D721Med (cell line): ENCODE measurements at places on chromosomes 3 and 15.

DNA sequence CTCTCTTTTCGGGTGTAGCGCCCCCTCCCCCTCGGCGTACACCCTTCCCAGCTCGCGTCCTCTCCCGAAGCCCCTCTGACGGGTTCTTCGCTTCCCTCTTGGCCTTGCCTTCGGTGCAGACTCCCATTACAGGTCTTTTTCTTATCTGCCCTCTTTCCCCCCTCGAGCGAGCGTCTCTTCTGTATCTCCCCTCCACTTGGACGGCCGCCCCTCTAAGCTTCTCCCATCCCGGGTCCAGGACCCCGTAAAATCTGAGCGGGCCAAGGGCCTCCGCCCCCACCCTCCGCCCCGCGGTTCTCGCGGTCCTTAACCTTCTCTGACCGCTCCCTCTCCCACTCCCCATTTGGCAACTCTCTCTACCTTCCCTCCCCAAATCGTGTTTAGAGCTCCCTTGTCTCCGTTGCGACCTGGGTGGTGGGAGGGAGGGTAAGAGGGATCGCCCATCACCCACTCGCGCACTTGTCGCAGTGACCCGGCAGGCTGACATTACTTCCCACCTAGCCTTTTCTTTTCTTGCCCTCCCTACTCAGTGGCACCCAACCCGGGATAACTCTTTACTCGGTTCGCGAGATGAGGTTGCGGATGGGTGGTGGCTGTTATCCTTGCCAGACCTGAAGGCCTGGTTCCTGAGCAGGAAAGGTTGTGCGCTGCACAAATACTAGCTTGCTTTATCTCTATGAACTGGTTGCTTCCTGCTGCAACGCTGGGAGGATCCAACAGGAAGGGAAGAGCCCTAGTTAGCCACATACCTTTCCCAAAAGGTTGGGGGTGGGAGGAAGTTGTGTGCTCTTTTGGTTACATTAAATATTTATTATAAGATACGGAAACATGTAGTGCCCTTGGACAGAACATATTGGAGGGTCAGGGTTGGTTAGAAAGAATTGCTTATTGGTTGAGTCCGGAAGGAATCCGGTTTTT is 922 bp downstream of the RAB11A start:
- no peak for DNase-seq

DNA sequence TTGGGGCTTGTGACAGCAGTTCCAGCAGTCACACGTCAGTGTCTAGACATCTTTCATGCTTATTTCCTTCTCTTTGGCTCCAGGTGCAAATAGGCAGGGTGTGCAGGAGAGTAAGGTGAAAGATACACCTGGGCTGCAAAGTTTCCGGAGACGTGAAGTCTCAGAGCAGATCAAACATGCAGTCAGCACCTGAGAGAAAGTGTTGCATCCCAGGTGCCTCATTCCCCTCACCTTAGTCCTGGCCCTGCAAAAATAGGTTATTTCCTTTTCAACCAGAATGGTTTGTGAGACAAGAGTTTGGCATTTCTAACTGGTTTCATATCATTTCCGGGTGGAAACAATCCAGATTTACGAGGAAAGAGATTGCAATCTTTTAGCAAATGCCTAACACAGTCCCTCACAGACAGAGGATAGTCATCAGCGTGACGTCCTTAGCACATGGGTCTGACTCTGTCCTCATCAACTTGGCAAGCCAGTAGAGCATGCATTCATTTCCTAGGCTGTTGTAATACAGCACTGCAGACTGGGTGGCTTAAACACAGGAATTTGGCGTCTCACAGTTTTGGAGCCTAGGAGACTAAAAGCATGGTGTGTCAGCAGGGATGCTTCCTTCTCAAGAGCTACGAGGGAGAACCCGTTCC is 58.2 kb upstream of the ARRDC4 start:
- DNase-seq, result no peak

GRCh38 chr3:84692261-84692660 is 266.5 kb upstream of the CADM2 start:
- DNase-seq, result no peak

- DNase-seq, result no peak
These were observed 3.2 kb downstream of the ZXDC start for GRCh38 chr3:126472277-126473006.

- DNase-seq, result no peak
These were observed 152.1 kb downstream of the NEK10 start for GRCh38 chr3:27216955-27217552.

- no peak for DNase-seq
These were observed 157.6 kb upstream of the RASGRP1 start for GRCh38 chr15:38722236-38722635.

DNA sequence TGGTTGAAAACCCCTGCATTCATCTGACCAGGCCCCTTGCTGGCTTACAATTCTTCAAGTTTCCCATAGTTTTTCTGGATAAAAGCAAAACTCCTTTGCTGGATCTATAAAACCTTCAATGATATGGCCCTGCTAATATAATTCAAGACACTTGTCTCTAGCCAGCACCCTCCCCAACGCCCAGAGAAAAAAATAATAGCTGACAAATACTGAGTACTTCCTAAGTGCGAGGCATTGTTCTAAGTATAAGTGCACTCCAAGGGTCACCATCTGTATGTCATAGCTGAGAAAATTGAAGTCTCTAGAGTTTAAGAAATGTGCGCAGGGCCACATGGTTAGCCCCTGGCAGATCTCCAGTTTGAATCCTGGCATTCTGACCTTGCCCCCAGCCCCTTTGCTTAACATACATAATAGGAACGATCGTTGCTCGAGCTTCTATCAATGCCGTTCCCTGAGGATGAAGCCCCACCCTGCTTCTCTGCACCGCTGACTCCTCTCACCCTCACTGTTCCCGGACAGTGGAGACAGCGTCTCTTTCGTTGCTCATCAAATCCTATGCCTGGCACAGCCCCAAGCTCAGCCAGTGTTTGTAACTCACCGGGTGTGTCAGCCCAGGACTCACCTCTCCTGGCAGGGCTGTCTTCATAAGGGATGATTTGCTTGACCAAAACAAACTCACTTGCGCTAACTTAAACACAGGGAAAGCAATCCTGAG is 377.1 kb upstream of the PROK2 start:
- DNase-seq, result no peak

DNA sequence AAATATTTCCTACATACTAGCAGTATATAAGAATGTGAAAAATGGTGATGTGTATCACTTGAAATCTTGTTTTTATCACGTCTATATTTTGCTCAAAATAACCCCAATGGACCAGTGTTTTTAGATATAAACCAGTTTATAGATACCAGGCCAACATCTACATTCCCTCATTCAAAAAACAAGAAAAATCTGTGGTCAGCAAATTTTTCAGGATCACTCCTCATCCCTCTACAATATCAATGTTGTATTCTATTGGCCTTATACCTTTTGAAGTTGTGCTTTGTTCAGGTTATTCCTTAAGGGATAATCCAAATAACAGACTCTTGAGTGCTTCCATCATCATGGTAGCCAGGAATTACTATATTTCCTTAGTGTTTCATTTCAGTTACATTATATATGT is 332.9 kb upstream of the ARRDC4 start:
- DNase-seq, result no peak

- no peak for DNase-seq
These were observed 810 bp downstream of the PTPRG start for GRCh38 chr3:61562042-61562720.

GRCh38 chr3:117734496-117734895 is 1024.9 kb downstream of the TUSC7 start:
- DNase-seq, result no peak

DNA sequence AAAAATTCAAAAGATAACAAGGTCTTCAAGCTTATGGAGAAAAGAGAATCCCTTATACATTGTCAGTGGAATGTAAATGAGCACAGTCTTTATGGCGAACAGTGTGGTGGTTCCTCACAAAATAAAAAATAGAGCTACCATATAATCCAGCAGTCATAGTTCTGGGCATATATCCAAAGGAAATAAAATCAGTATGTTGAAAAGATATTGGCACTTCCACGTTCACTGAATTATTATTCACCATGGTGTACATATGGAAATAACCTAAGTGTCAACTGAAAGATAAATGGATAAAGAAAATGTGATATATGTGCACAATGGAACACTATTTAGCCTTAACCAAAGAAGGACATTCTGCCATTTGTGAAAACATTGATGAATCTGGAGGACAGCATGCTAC is 1161.2 kb downstream of the ROBO2 start:
- DNase-seq, result no peak

- DNase-seq, result no peak
These were observed 69.3 kb downstream of the FOXB1 start for GRCh38 chr15:60073466-60073840.

GRCh38 chr15:92809880-92810361 is 90.2 kb upstream of the CHD2 start:
- DNase-seq, result no peak

DNA sequence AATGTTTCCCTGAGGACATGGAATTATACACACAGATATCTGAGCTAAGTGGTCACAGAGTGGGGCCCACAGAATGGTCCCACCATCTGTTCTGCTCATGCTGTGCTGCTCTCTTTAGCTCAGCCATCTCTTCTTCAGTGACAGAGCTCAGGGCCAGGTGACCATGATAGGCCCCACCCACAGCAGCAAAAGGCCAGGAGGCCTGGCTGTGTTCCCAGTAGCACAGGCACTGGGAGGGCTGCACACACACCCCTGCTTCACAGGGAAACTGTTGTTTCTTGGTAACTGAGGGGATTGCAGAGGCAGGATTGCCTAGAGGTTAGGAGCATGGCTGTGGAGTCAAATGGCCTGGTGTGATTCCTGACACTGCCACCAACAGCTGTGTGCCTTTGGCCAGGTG is 4.8 kb upstream of the FBXW12 start:
- DNase-seq, result no peak

DNA sequence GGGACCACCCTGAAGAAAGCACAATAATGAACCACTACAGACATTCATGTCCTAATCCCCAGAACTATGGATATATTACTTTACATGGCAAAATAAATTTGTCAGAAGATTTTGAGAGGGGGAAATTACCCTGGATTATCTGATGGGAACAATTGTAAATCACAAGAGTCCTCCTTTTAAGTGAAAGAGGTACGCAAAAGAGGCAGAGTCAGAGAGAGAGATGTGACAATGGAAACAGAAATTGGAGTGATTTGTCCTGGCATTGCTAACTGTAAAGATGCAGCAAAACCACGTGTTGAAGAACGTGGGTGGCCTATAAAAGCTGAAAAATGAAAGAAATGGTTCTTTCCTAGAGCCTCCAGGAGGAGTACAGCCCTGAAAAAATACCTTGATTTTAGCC is 1121.4 kb upstream of the ALCAM start:
- DNase-seq, result no peak

- no peak for DNase-seq
These were observed 1.3 kb upstream of the DPP8 start for GRCh38 chr15:65518633-65519285.

DNA sequence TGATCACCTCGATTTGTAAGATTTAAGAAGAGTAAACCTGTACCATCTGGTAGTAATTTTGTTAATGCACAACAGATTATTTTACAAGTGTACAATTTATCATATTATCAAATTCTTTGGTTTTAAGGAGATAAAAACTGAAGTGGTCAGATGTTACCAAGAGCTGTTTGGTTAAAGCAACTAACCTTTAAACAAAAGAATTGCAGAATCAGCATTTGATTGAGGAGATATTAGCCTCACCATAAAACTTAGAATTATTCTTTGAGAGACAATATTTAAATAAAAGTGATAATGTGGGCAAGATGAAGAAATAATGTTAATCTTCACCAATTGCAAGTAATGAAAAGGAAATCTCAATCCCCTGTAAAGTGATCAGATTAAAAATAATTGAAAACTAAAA is 1034.9 kb downstream of the ROBO1 start:
- no peak for DNase-seq

DNA sequence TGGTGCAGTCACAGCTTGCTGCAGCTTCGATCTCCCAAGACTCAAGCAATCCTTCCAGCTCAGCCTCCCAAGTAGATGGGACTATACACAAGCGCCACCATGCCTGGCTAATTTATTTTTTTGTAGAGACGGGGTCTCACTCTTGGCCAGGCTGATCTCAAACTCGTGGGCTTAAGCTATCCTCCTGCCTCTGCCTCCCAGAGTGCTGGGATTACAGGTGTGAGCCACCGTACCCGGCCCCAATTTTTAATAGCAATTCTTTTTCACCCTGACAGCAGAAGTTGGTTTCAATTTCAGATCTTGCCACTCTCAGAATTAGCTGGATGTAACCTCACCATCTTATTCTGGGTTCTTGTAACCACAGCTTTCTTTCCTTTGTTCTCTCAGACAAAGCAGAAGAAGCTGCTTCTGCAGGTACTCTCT is 64.8 kb downstream of the TRIM71 start:
- no peak for DNase-seq

GRCh38 chr3:137946356-137946973 is 63.5 kb upstream of the CLDN18 start:
- peak; percentile 18 for DNase-seq

DNA sequence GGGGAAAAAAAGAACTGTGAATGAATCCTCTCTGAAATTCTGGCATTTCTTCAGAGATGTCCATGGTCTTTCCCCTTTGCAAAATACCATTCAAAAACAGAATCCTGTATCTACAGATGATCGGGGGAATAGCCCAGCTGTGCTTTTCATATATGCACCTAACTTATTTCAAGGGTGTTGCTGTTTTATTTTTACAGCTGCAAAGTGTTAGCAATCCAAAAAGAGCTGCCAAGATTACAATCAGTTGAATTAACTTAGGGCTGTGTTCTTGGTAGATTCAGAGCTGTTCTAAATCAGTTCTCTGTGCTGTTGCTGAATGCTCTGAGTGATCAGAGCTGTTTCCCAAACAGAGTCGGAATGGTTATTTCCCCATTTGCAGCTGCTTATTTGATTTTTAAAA is 175.7 kb upstream of the SEMA6D start:
- no peak for DNase-seq

- no peak for DNase-seq
These were observed 194.1 kb downstream of the TPRG1 start for GRCh38 chr3:189365609-189366564.

DNA sequence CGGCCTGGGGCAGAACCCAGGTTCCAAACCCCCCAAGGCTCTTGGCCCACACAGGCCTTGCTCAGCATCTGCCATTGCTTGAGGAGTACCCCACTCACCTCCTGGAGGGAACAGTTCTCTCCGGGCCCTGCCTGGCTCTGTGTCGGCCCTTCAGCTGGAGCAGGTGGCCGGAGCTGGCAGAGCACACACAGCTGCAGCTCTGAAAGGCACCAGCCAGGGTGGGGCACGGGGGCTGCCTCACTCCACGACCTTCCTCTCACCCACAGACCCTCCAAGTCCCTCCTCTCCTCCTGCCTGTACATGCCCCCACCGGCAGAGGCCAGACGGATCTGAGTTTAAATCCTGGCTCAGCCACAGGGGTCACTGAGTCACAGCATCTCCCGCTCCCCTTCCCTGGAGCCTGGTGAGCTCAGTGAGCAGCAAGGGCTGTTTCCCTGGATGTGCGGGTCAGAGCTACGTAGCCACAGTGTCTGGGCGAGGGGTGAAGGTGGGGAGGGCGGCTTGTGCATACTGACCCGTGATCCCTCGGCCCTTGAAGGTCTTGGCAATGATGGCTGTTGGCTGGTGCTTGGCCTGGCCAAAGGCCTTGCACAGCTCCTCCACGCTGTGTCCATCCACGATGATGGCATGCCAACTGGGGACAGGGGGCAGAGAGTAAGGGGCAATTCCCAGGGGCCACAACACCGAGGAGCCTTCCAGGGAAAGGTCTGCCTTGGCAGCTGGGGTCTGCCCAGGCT is 23.0 kb downstream of the TKT start:
- DNase-seq, result no peak
